Left renal pelvis (tissue), 4 donors: ENCODE measurements at places on chromosomes 13 and 19. TPM values are rescaled to one million over a fixed set of nuclear protein-coding genes. Genes with fewer than 3 reads are reported as not detected.

Gene SULT2A1
- 0.40 TPM for polyA plus RNA-seq

Gene ZNF43
- polyA plus RNA-seq: 50.3 TPM

Gene TMEM272
- polyA plus RNA-seq: 0.47 TPM

- no peak for DNase-seq
These were observed 116.6 kb upstream of the MCF2L start for GRCh38 chr13:112852392-112852791.

DNA sequence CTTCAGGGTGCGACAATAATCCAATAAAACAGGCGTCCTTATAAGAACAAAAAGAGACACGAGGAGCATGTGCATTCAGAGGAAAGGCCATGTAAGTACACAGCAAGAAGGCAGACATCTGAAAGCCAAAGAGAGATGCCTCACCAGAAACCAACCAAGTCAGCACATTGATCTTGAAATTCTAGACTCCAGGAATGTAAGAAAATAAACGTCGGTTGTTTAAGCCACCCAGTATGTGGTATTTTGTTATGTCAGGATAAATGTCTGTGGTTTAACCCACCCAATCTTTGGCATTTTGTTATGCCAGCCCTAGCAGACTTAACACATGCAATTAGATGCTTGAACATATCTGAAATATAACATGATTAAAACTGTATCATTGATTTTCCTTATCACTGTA, 452.0 kb downstream of the SLITRK6 start:
- no peak for DNase-seq

- no peak for DNase-seq
These were observed 5.5 kb downstream of the PLK5 start for GRCh38 chr19:1529430-1529816.

- no peak for DNase-seq
These were observed 242.5 kb upstream of the GPC6 start for GRCh38 chr13:92984151-92984550.

GRCh38 chr13:77898097-77898496, 20.5 kb downstream of the EDNRB start:
- DNase-seq: no peak

GRCh38 chr19:8206147-8207087, 2.8 kb upstream of the CERS4 start:
- DNase-seq: no peak

DNA sequence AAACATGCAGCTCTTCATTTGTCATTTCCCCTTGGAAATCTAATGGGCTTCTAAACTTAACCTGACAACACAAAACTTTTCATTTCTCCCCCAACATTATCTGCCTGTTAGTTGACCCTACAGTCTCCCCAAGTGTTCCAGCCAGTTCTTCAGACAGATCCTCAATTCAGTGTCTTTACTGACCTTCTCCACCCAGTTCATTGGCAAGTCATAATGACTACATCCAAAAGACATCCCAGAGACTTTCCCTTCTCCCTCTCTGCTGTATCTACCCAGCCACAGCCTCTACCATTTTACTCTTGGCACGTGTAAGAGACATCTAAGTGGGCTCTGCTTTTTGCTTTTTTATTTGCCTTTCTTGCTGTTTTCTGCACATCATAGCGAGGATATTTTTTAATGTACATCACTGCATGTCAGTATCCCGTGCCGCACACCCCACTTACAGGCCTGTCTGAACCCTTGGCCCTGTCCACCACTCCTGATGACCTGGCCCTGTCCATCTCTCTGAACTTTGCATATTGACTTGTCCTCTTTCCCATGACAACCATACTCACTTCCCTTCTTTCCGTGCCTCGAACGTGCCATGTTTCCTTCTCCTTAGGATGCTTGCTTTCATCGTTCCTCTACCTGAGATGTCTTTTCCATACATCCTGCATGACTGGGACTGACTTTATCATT, 391.9 kb downstream of the IRS2 start:
- no peak for DNase-seq

- no peak for DNase-seq
These were observed 29.2 kb upstream of the ARGLU1 start for GRCh38 chr13:106597186-106597585.

DNA sequence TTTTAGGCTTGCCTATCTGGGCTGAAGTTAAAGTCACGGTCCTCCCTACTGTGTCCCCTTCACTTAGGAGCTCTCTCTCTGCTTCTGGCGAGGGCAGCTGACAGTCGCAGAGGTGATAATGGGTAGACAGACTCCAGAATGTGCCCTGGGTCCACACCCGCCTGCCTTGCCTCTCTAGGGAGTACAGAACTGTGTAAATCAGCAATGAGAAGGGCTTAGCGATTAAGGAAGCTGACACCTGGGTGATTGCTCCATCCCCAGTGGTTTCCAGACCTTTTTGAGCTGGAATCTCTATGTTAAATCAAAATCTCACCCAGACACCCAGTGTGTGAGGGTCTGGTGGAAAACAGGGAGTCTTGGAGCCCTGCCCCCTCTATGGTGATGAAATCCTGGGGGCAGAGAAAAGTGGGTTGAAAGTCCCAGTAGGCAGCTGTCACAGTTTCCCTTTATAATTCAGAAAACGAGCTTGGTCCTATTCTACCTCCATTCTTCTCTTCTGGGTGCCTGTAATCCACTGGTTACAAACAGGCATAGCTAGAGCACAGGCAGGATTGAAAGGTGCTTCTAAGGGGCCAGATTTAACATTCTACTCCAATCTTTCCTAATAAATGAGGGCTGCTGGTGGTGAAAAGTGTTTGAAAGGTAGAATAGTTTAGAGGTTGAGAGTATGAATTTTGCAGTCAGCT, 46.9 kb downstream of the OLFM4 start:
- DNase-seq: no peak

DNA sequence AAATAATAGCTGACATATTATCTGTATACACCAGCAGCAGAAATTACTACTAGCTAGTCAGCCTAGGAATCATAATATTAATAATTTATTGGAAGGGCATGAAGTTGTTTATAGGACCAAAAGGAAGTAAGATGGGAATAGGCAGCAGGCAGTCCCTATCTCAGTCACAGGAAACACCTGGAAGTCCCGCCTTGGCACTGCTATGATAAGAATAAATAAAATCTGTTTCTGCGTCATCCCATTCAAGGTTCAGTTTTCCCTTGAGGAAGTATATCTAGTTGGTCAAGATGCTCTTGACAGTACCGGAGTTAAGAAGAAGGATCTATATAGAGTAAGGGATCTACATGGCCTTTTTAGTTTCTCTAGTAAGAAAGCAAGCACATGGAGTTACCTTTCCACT, 830.8 kb downstream of the DIAPH3 start:
- no peak for DNase-seq

DNA sequence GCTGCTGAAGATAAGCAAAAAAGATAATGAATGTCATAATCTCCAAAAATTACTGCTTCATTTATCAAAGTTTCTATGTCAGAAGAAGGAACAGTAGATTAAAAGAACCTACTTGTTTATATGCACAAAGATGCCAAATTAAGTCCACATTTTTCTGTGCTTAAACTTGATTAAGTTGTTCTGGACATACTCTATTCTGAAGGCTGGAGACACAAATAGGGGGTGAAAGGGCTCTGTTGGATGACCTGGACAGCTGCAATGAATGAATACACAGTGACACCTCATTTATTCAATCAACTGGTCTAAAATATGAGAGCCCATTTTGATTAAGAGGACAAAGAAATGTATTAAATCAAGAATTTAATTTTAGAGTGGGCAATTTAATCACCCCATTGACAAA, 276.3 kb upstream of the PCDH9 start:
- DNase-seq: no peak

GRCh38 chr13:101499406-101499805, 46.9 kb downstream of the ITGBL1 start:
- no peak for DNase-seq

DNA sequence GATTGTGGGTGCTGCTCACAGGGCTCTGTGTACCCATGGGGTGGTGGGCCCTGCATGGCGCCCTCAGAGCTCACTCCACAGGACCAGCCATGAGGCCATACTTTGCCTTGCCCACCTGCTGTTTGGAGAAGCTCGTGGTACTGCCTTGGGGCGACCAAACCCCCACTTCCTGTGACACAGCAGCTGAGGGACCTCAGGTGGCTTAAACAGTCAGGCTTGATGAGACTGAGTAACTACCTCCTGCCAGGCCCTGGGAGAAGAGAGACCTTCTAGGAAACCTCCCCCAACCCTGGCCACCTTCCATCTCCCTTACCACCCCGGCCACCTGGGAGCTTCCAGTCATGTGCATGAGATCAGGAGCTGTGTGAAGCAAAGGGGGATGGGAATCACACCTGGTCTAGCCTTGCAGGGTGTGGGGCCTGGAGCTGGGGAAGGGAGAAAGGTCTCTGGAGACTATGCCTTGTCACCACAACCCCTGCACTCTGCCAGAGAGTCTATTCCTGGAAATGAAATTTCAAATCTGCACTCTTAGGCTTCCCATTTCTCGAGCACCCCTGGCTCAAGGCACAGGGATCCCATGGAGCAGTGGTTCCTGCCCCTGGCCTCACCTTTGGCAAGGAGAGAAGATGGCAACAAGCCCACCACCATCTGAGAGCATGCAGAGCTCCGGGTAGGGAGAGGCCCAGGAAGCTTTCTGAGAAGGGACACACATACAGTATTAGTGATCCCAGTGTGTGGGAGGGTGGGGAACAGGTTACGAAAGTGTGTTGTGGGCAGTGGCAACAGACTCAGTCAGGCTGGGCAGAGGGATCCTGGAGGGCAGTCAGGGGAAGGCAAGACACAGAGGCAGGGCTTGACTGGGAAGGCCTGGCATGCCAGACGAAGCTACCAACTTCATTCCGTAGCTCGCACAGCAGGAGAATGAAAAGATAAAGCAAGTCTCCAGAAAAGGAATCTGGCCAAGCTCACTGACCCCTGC, 125.0 kb downstream of the URI1 start:
- DNase-seq: no peak

DNA sequence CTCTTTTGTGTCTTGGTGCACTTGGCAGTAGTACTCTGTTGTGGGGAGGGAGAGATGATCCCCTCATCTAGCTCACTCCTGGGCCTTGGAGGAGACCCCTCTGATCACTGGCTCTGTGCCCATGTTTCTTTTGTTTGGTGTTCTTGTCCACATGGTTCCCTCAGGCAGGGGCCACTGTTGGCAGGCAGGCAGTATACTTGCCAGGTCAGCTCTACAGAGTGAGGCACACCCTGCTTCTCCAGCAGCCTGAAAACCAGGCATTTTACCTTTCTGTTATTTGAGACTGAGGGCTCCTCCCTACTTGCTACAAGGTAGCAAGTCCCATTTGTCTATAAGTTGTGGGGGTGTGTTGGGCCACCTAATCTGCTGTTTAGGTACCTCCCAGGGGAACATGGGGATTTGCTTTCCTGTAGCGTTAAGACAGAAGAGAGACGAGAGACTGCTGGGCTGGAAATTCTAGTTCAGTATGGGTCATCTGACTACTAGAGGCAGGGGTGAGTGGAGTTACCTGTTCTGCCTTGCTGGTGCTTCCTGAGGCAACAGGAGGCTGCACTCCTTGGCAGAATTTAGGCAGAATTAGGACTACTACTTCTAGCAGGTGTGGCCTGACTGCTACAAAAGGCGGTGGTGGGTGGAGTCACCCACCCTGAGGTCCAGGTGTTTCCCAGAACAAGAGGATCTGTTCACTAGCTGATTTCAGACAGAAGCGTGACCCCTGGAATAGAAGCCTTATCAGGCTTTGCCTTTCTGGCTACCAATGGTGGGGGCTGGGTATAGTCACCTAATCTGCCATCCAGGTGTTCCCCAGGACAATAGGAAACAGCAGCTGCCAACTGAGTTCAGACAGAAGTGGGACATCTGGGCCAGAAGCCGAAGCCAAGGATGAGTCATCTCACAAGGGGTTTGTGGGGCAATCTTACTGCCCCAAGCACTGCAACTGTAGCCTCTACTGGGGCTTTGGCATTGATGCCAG, 843.0 kb upstream of the ATXN8OS start:
- DNase-seq: no peak
